Choroid plexus epithelial cell (primary cell): ENCODE measurements at places on chromosomes 4 and X.

- no peak for DNase-seq
These were observed 40.5 kb downstream of the TSPAN7 start for GRCh38 chrX:38601866-38602265.

DNA sequence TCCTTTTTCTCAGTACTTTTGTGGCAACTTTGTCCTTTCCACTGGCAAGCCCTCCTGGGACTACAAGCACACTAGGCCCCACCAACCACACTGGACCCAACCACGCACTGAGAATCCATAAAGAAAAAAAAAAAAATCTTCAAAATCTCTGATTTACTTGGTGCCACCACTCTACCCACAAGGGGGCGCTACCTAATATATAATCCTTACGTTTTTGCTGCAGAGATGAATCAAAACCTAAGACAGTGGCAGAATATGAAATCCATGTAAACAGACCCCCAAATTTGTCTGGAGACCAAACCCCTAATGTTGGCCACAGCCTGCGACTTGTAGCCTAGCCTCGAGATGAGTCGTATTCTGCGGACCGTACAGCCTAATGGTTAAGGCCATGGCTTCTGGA lies 63.5 kb upstream of the ARHGAP36 start:
- peak; percentile 12 for DNase-seq

- no peak for DNase-seq
These were observed 367.6 kb upstream of the LCORL start for GRCh38 chr4:18389115-18389514.

DNA sequence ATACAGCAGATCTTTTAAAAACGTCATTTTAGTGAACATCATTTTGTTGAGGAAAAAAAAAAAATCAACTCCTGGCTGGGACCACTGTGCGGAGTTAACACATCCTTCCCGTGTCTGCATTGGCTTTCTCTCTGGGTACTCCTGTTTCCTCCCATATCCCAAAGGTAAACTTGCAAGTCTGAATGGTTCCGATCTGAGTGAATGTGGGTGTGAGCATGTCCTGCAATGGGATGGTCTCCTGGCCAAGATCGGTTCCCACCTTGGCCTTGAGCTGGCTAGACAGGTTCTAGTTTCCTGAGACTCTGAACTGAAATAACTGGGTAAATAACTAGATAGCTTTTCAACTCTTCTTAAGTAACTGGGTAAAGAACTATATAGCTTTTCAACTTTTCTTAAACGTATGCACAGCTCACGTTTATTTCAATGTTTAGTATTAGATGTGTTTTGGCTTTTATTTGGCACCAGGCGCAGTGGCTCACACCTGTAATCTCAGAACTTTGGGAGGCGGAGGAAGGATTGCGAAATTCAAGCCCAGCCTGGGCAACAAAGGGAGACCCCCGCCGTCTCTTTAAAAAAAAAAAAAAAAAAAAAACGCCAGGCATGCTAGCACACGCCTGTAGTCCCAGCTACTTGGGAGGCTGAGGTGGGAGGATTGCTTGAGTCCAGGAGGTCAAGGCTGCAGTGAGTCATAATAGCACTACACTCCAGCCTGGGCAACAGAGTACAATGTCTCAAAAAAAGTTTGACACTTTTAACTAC lies 14.0 kb downstream of the RBMX start:
- no peak for DNase-seq

- DNase-seq: no peak
These were observed 116.0 kb downstream of the PTTG2 start for GRCh38 chr4:38076153-38076669.

DNA sequence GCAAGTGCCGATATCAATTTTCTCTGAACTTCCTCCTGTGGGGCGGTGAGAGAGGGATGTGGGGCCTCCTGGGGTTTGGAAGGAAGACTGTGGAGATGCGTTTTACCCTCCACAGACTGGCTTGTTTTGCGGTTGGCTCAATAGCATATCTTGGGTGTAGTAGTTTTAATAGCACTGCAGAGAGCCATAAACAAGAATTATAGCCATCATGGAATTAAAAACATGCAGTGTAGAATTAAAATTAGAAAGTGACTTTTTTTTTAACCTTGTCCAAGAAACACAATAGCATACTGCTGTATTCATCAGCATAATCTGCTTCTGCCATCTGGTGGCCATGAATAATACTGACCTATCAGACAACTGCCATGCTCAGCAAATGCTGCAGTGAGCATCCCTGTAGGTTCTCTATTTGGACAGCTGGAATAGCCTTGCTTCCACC lies 47.3 kb upstream of the SCML1 start:
- peak; percentile 81 for DNase-seq
